ENCODE measurements at places on chromosomes 13 and 19.

DNA sequence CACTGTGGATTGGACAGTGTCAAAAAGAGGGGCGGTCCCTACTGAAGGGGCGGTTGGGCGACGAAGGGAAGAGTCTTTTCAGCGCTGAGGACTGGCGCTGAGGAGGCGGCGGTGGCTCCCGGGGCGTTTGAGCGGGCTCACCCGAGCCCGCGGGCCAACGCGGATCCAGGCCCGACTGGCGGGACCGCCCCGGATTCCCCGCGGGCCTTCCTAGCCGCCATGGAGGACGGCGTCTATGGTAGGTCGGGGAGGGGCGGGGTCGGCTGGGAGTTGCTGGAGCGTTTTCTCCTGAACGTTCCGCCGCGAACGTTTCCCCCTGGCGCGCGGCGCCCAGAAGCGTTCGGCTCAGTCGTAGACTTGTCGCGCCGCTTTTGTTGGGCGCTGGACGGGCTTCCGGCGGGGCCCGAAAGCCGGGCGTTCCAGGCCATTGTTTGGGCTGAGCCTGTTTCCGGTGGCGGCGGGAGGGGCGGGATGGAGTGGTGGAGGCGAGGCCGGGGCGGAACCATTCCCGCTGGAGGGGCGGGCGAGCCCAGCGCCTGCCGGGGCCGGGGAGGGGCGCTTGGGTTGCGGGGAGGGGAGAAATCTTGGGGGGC, at the start of gene CYTH2:
Gene CYTH2, plus strand, starts transcription at position 81 of the 593 bp plus-strand sequence. Its CDS starts 139 bp downstream, at position 220.
- DNase-seq, result no peak

DNA sequence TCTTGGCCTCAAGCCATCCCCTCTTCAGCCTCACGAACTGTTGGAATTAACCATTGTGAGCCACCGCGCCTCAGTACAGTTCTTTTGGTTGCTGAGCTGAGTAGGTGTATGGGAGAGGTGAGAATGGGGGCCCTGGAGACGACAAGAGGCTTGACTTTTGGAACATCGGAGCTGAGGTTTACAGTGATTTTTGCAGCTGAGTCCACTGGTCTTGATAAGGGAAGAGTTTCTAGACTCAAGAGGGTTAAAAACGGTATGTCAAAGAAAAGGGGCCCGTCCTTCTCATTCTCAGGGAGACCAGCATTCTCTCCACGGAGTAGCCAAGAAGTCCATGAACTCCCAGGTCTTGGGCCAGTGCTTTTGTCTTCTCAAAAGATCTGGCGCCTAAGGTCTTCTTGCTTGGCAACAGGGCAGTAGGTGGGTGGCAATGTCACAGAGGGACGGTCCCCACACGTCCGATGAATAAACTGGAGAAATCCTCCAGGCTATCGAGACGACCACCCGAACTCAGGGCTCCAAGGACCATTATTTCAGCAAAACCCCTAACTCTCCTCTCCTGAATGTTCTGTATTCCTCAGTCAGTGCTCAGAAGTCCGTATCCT, 6.4 kb upstream of the QTRT1 start:
- DNase-seq, result no peak

GRCh38 chr13:113734099-113734825, 24.8 kb upstream of the TMEM255B start:
- no peak for DNase-seq

DNA sequence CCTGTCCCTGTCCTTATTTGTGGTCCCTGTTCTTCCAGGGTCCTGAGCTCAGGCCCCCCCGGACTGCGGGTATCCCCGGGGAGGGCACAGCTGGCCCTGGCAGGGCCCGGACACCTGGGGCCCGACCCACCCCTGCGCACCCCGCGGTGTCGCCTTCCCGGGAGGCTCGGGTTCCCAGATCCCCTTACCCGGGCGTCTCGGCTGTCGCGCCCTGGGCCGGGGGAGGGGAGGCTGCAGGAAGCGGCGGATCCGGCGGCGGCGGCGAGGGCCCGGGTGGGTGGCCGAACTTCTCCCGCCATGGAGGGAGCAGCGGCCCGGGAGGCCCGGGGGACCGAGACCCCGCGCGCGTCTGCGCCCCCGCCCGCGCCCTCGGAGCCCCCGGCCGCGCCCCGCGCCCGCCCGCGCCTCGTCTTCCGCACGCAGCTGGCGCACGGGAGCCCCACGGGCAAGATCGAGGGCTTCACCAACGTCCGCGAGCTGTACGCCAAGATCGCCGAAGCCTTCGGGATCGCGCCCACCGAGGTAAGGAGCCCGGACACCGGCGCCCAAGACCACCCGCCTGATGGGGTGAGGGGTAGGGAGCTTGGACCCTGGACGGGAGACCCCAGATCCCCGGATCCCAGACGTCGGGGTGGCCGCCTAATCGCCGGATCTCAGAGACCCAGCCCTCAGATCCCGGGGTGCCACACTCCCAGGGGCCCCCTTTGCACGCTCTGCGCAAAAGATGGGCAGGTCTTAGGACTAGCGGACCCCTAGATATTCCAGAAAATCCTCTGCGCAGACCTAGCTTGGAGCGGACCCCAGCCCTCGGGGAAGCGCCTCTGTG, at the start of gene GIPC3:
Gene GIPC3, plus strand, starts transcription at position 178 of the 826 bp plus-strand sequence. Its CDS starts 120 bp downstream, at position 298.
- DNase-seq, result no peak

- no peak for DNase-seq
These were observed 69.8 kb upstream of the STARD13 start for GRCh38 chr13:33355201-33355895.

GRCh38 chr19:58549664-58550361, 5.1 kb downstream of the CHMP2A start:
- no peak for DNase-seq

DNA sequence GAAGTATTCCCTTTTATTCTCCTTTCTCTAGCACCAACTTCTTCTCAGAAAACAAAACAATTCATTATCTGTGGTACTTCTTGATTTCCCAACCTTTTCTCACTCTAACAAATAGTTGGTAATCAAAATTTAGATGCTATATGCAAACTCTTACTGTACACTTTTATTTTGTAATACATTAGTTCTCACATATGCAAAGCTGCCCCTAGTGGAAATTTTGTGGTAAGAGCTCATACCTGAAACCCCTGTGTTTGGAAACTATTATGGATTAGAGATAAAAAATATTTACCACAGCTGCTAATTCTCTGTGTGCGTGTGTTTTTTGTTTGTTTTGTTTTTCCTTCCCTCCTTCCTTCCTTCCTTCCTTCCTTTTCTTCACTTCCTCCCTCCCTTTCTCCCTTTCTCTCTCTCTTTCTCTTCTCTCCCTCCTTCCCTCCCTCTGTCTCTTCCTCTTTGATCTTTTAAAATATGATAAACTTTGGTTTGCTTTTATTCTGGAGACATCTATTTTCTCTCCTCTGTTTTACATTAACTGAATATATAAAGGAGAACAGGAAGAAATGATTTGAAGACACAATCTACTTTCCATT, 537.4 kb downstream of the SLITRK6 start:
- no peak for DNase-seq

DNA sequence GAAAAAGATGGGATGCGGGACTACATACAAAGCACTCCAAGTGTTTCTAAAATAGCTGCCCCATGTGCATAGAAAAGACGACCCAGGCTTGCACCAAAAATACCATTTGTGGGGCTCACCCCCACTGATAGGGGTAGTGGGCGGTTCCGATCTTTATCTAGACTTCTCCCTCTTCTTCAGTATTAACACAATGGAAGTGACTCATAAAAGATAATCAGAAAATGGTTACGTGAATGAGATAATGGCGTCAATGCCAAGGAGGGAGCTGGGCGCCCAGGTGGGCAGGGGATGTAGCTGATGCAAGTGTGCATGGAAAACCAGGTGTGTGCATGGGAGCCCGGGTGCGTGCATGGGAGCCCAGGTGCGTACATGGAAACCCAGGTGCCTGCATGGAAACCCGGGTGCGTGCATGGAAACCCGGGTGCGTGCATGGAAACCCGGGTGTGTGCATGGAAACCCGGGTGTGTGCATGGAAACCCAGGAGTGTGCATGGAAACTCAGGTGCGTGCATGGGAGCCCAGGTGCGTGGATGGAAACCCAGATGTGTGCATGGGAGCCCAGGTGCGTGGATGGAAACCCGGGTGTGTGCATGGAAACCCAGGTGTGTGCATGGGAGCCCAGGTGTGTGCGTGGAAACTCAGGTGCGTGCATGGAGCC, 32.7 kb downstream of the LAMP1 start:
- no peak for DNase-seq

DNA sequence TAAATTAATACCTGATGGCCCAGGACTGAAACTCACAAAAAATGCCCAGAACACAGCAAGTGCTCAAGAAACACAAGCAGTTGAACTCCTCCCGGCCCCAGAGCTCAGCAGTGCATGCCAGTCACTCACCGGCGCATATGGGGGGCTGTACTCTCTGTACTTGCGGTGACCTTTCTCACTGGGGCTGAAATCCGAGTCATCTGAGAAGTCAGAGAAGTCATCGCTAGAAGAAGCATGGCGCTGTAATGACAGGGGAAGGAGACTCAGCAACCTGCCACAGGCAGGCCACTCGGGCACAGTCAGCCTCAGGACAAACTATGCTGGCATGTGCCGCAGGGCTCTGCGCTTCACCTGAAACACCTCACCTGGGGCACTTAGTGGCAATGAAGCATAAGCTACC, 19.7 kb downstream of the ZC3H4 start:
- DNase-seq, result no peak

GRCh38 chr13:105050686-105051085, 1484.8 kb downstream of the EFNB2 start:
- DNase-seq, result no peak

DNA sequence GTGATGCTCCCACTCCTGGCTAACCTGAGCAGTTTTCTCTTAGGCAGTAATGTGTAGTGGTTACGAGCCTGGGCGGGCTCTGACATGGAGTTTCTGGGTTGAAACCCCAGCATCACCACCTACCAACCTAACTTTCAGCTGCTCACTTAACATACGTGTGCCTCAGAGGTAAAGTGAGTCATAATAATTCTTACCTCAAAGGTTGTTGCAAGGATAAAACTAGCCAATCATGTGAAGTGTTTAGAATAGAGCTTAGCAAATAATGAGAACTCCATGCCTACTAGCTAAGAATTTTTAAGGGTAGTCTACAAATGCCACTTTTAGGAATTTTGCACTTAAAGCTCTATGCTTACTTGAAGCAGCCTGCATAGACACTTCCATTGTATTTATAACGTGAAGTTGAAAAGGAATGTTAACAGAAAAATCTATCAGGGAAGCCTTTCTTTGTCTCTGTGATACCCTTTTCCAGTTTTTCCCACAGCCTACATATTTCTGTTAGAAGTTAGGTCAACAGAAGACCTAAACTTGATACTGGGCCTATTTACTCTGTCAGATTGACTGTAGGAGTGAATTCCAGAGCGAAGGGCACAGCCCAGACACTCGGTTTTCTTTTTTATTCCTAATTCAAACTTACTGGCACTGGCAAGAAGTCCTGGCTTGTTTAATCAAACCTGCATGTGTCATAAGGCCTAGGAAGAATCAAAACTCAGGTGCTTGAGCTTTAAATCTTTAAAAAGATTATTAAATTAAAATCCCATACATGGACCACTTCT, 90.7 kb downstream of the FREM2 start:
- DNase-seq, result no peak

DNA sequence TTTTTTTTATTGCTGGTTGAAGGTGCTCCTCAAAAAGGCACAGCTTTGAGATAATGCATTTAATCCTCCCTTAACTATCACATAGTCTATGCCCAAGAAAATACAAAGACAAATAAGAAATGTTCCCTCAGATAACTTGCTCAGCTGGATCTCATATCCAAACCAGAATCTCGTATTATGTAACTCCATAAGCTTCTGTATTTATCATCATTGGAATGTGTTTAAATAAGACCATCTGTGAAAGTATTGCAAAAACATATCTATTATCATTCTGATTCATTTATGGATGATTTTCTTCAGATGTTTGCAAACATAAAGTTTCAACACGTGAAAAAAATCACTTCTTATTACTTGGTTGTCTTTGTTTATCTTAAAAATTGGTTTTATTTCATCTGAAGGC, 190.9 kb downstream of the IRS2 start:
- no peak for DNase-seq

DNA sequence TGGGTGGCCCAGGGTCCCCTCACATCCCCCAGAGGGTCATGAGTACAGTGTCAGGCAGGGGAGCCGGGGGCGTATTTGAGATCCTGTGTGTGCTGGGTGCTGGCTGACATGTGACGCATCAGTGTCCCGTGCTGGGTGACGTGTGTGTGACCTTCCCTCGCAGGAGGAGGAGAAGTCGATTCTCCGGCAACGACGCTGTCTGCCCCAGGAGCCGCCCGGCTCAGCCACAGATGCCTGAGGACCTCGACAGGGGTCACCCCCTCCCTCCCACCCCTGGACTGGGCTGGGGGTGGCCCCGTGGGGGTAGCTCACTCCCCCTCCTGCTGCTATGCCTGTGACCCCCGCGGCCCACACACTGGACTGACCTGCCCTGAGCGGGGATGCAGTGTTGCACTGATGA, 25.8 kb downstream of the PNPLA6 start:
- no peak for DNase-seq

DNA sequence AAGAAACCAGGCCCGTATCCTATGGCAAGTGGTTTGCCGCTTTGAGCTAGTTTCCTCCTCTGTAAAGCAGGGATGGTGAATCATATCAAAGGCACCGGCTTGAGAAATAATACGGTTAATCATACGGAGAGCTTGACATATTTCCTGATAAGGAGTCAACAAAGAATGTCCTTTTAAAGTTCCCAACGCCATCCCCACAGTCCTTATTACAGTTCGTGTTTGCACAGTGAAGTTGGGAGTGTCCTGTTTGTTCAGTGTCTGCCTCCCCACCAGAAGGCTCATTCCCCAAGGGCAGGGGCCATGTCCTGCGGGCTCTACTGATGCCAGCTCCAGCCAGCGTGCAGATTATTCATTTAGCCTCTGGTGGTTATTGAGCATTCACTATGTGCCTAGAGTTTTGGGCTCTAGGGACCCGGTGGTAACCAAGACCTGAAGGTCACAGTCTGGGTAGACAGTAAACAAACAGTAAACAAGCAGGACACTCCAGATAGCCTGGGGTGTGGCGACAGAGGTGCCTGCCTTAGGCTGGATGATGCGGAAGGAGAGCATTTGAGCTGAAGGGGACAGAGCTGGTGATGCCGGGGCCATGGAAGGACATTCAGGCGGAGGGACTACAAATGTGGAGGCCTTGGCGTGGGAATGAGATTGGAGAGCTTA, 6.3 kb downstream of the GRAMD1A start:
- no peak for DNase-seq

- DNase-seq, result no peak
These were observed 66.5 kb downstream of the SERP2 start for GRCh38 chr13:44440046-44440608.

- DNase-seq, result no peak
These were observed 59.0 kb upstream of the MCF2L start for GRCh38 chr13:112910016-112910415.

DNA sequence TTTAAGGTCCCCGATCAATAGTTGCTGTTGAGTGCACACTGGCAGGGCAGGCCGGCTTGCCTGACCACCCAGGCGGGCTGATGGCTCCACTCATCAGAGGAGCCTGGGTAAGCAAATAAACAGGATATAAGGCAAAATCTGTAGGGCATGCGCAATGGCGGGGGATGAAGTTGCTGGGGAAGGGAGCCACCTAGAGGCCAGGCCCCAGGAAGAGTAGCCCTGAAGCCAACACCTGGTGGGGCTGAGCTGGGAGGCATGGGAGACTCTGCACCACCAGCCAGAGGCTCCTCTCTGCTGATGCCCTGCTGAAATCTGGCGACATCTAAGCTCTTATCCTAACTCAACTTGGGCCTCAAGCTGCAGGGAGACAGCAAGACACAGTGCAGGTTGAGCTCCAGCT, 324.3 kb downstream of the ZNF536 start:
- no peak for DNase-seq

GRCh38 chr19:17296976-17297375, 6.2 kb downstream of the ABHD8 start:
- no peak for DNase-seq

- no peak for DNase-seq
These were observed 9.6 kb upstream of the GPR183 start for GRCh38 chr13:99316657-99317256.

- DNase-seq, result no peak
These were observed 24.2 kb upstream of the GATAD2A start for GRCh38 chr19:19381007-19381926.

Data from naive thymus-derived CD4-positive, alpha-beta T cell (primary cell).